ENCODE measurements at places on chromosomes 5 and 9. TPM values are rescaled to one million over a fixed set of nuclear protein-coding genes. Genes with fewer than 3 reads are reported as not detected.

- DNase-seq = peak; percentile 59
These were observed 11.7 kb upstream of the FCN2 start for GRCh38 chr9:134868751-134869553.

- no peak for DNase-seq
These were observed 265.3 kb downstream of the DOCK8 start for GRCh38 chr9:479971-480350.

Gene IFNA2
- total RNA-seq = not detected

GRCh38 chr9:117224695-117225094 is 190.2 kb downstream of the ASTN2 start:
- DNase-seq = no peak

DNA sequence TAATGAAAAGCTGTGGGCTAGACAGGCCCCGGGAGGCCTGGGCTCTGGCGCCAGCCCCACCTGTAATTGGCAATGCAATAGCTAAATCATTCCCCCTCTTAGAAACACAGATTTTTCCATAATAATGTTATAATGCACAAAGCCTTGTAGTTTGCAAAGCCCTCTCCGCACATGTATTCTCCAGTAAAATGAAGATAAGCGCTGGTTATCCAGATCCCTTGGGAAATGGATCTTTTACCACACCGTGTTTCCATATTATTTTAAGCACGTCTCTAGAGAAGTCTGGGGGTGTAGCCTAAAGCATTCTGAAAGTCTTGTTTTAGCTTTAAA is 1.1 kb upstream of the APBA1 start:
- no peak for DNase-seq

Gene KIF4B
- 0.14 TPM for total RNA-seq

Gene TEX48
- not detected for total RNA-seq

Gene PHF24
- 0.88 TPM for total RNA-seq

- no peak for DNase-seq
These were observed 9.6 kb downstream of the C9orf152 start for GRCh38 chr9:110198357-110198756.

- DNase-seq = peak; percentile 39
These were observed 11.8 kb upstream of the CXXC5 start for GRCh38 chr5:139636207-139636792.

- no peak for DNase-seq
These were observed 7.5 kb upstream of the PLCXD3 start for GRCh38 chr5:41517909-41518308.

DNA sequence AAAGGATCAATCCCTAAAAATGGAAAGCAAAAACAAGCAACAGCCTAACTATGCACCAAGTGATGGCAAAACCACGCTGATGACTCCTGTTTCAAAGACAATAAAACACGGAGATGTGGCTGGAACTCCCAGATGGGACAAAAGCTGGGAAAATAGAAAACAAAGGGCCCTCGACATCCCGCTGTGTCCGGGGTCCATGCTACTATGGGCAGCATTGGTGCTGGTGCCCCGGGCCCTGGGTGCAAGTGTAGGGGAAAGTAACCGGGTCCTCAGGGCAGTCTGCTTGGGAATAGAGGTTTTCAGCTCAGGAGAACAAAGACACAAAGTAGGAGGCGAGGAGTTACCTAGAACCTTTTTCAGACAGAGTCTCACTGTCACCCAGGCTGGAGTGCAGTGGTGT is 46.1 kb downstream of the MRPL36 start:
- DNase-seq = peak; percentile 48

Gene SVEP1
- 7.9 TPM for total RNA-seq

DNA sequence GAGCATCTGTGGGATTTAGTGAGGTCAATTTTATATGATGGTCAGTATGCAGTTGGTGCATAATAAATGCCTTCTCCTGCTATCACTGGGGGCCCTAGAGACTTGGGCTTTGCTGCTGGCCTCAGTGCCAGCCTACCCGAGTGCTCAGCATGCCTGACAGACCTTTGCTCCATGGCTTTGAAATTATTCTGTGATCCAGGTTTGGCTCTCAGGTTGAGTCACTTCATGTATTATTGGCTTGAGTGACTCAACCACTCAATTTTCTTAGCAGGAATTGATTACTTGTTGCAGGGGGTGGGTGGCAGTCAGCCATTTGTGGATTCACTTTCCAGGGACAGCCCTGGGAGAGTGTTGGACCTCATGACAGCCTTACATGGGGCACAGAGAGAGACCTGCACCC is 13.5 kb downstream of the SLC25A48 start:
- DNase-seq = no peak

GRCh38 chr5:132433141-132433540 is 57.4 kb downstream of the IRF1 start:
- DNase-seq = no peak

GRCh38 chr5:19536387-19536786 is 451.6 kb downstream of the CDH18 start:
- DNase-seq = no peak

DNA sequence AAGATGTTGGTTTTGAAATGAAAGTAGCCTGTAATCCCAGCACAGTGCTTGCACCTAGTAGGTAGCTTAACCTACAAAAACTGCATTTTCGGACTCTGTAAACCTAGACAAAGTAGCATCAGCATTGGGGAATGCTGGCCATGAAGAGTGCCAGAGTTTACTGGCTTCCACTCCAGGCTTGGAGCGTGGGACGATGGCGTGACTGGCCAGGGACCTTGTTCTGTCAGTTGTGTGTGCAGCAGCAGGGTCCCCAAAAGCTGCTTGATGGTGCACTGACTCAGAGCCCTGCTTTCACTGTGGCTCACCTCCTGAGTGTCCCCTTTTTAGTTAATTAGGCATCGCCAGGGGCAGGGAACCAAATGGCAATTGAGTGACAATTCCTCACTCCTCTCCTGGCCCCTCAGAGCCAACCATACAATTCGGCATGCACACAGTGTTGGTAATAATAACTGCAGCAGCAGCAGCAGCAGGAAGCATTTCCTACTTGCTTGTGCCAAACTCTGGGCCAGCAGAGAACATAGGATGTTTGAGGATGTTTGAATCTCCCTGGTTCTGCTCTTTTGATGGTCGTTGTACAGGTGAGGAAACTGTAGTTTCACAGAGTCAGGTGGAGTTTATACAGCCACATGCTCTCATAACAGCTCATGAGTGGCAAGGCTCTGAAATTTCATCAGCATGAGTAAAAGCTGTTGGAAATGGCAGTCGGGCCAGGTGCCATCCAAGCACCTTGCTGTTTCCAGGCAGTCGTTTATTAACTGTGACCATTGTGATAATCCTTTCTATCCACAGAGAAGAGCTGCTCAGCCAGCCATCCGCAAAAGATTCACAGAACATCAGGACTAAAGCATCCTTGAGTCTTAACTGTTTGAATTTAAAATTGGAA is 4.2 kb downstream of the UBE2QL1 start:
- DNase-seq = no peak
